ENCODE measurements at places on chromosomes 5 and 9.

GRCh38 chr5:53900677-53901076 is 340.2 kb downstream of the NDUFS4 start:
- DNase-seq = no peak

DNA sequence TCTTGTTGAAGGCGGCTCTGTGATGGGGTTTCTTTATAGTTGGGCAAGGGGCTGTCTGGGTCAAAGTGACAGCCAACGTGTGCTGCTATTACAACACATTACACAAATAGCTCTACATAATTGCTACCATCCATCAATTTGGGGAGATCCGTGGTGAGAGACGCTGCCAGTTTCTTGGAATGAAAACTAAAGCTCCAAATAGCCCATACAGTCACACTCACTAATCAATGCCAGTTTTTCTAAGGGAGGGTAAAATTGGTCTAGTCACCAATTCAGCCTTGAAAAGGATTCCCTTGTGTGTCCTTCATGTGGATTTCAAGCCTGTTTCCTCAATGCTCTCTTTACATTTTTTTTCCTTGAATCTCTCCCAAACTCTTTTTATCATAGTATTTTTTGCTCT is 343.3 kb upstream of the KLF4 start:
- no peak for DNase-seq

GRCh38 chr9:88313364-88314220 is 74.7 kb upstream of the SPIN1 start:
- no peak for DNase-seq

DNA sequence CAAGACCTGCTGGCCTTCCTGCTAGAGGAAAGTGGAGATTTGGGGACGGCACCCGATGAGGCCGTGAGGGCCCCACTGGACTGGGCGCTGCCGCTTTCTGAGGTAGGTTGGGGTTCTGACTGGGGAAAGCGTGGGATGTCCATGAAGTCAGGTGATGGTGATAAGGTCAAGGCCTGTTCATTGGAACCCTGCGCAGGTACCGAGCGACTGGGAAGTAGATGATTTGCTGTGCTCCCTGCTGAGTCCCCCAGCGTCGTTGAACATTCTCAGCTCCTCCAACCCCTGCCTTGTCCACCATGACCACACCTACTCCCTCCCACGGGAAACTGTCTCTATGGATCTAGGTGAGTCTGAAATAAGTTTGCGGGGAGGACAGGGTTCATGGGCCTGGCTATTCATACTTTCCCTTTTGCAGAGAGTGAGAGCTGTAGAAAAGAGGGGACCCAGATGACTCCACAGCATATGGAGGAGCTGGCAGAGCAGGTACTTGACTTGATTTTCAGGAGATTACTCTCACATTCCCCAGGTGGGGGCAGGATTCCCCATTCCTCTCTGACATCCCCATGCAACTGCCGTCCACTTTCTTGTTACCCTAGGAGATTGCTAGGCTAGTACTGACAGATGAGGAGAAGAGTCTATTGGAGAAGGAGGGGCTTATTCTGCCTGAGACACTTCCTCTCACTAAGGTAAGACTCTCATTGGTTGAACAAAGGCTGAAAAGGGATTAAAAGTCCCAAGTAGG is 505 bp downstream of the CREB3 start:
- DNase-seq = peak; percentile 45

GRCh38 chr5:34715711-34716110 is 59.6 kb downstream of the RAI14 start:
- DNase-seq = no peak

GRCh38 chr5:61777292-61777691 is 445.2 kb downstream of the ZSWIM6 start:
- DNase-seq = no peak

GRCh38 chr9:120386390-120387131 is 193.4 kb downstream of the CDK5RAP2 start:
- DNase-seq = no peak

DNA sequence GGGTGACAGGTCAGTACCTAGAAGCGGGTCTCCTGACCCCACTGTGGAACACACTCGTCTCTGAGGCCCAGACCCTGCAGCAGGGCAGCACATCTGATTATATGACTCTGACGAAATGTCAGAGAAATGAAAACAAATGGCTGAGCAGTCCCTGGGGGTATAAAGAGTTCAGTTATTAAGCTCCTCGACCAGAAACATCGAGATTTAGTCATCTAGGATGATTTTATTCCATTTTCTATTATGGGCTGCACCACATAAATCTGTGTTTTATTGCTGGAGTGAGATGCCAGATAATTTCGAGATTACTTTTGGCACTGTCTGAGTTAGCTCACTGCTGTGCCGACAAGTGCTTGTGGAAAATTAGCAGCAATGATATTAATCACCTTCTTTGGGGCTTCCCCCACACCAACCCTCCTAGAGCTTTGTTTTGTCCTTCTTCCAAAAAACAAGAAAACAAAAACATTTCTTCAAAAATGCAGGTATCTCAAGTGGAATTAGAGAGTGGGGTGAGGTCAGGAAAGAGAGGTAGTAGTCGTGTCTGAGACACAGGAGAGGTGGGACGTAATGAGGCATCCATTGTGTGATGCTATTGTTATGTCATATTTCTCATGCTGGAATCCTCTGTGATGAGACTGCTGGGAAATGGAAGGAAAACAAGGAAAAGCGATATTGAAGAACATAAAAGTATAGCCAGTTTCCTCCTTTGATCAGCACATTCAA is 495.5 kb downstream of the DMAC1 start:
- no peak for DNase-seq

DNA sequence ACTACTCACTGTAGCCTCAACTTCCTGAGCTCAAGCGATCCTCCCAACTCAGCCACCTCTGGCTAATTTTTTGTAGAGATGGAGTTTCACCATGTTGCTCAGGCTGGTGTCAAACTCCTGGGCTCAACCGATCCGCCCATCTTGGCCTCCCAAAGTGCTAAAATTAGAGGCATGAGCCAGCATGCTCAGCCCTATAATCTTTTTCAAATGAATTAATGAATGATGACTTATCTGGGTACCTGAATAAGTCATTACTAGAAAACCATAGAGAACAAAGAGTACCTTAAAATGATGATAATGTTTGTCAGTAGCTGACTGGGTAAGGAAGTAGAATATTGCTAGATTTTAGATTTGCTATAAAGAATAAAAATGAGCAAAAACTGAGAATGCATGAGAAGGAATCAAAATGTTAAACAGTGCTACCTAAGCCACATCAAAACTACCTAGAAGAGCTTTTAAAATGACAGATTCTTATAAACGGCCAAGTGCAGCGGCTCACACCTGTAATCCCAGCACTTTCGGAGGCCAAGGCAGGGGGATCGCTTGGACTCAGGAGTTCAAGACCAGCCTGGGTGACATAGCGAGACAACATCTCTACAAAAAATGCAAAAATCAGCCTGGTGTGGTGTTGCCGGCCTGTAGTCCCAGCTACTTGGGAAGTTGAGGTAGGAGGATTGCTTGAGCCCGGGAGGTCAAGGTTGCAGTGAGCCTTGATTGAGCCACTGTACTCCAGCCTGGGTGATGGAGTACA is 13.6 kb downstream of the FNBP1 start:
- no peak for DNase-seq

DNA sequence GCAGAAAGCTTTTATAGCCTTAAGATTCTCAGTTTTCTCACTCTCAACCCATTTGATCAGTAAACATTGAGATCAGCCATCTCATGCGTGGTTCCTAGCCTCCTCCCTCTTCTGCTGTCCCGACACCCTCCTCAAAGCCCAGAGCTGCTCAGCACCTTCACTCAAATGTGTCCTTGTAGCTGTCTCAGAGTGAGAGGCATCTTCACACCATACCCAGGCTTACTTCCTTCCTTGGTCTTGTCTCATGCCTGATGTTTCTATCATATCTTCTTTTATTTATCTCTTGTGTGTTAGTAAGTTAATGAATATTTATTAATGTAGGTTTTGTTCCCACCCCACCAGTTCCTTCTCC is 72.4 kb upstream of the SNX2 start:
- no peak for DNase-seq

DNA sequence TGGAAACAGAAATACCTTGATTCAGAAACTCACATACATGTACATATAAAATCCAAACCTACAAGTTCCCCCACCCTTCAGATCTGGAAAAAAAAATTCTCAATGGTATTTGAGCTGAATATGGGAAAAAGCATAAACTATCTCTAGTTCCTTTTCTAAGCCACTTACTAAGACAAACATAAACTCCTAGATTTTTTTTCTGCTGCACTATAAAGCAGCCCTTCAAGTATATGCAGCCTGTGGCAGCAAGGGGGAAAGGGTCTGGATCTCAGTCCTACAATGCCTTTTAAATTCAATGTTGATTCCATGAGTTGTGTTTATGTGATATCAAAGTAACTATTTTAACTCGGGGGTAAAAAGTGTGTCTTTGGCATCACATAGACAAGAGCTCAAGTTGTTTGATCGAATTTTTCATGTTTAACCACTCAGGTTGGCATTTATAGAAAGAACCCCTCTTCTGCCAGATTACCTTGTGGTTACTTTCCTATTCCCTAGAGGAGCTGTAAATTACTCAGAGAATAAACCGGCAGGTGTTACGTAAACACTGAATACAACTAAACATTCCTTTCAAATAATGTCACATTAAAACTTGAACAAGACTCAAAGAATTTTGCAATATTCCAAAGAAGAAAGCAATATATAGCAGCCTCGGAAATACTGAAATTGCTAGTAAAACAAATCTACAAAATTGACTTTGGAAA is 91.8 kb upstream of the FER start:
- no peak for DNase-seq

- no peak for DNase-seq
These were observed 53.0 kb upstream of the PDZD2 start for GRCh38 chr5:31585895-31586270.

GRCh38 chr5:95840956-95841705 is 18.6 kb upstream of the GLRX start:
- DNase-seq = no peak

DNA sequence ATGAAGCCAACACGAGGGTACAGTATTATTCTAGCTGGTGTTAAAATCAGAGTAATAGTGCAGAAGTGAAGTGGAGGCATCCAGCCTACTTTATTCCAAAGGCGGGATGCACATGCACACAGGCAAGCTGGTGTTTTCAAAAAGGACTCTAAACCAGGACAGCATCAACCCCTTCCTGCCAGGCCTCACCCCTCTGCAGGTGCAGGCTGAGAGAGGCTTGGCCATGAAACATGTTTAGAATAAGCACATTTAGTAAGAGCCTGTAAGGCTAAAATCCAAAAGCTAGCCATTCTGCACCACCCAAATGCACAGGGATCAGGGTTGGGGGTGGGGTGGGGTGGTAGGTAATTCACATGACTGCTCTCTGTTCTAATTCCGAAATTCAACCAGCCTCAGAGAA is 71.2 kb downstream of the SHC3 start:
- DNase-seq = no peak

DNA sequence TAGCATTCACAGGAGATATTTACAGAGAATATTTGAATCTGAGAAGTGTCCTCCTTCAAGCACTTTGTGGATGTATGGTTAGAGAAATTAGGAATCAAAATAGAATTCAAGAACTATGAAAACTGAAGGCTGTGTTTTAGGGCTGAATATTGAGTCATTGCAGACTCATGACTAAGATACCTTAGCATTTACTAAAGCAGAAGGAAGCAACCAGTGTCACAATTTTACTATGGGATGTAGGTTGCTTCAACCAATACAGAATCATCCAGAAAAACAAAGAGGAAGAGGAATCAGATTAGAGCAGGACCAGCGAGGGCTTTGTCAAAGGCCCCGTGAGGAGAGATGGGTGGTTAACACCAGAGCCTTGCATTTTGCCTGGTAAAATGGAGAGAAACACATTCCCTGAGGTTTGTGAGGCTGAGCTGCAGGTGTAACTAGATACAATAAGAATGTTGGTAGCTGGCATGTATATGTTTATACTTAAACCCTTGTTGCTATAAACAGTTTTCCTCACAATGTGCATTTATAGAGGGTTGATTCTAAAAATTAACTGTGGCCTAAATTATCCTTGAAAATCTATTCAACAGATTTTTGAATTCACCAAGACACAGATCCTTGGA is 518.1 kb downstream of the AGTPBP1 start:
- no peak for DNase-seq

DNA sequence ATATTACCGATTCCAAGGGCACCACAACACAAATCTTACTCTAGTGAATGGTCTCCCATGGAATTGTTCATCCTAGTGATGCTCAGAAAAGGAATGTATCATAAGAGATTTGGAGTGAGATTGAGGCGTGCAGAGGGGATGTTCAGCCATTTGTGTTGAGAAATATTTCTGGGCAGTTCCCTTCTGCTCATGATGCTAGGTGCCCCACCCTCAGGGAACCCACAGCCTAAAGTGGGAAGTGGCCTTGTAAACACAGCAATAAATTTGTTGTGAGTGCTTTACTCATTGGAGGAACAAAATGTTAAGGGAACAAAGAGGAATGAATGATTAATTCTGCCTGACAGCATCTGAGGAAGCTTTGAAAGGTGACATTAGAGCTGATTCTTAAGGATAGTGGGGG is 129.9 kb downstream of the TLE4 start:
- no peak for DNase-seq

- no peak for DNase-seq
These were observed 686.5 kb upstream of the ACO1 start for GRCh38 chr9:31697956-31698355.

DNA sequence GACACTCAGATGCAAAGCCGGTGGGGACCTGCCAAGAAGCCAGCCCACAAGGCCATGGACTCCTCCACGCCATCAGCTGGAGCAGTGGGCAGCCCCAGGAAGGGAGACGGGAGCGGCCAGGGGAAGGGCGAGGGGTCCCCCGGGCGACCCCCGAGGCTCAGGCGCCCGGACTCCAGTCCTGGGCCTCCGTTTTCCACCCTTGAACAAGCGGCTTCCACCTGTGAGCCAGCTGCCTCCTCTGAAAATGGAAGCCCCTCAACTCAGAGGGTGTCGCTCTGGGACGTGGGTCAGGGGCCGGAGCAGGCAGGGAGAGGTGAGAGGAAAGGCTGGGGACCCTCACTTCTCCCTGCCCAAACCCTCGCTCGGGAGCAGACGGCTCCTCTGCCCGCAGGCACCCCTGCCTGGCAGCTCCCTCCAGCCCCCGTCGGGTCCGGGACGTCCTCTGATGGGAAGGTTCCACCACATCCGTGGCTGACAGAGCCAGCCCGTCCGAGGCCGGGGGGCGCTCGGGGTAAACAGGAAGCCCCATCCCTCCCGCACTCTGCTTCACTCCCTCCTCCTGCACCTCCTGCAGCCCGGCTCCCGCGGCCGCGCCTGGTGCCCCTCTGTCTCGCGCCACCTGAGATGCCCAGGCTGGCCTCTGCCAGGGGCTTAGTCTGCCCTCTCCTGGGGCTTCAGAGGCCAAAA is 3.7 kb upstream of the EGFL7 start:
- no peak for DNase-seq

- no peak for DNase-seq
These were observed 295.2 kb downstream of the MAST4 start for GRCh38 chr5:66891184-66891925.

DNA sequence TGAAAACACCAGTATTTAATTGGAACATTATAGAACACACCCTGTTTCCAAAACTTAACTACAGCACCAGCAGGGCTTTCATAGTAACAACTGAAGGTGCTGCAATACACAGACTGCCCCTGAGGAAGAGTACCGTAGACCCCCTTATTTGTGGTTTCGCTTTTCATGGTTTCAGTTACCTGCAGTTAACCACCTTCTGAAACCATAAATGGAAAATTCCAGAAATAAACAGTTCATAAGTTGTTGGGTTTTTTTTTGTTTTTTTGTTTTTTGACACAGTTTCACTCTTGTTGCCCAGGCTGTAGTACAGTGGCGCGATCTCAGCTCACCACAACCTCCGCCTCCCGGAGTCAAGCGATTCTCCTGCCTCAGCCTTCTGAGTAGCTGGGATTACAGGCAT is 9.5 kb upstream of the GLDC start:
- DNase-seq = no peak

Data from AG04449 (cell line).